ENCODE measurements at places on chromosomes 4 and X.

GRCh38 chr4:56666279-56666678, 14.8 kb downstream of the HOPX start:
- no peak for DNase-seq

DNA sequence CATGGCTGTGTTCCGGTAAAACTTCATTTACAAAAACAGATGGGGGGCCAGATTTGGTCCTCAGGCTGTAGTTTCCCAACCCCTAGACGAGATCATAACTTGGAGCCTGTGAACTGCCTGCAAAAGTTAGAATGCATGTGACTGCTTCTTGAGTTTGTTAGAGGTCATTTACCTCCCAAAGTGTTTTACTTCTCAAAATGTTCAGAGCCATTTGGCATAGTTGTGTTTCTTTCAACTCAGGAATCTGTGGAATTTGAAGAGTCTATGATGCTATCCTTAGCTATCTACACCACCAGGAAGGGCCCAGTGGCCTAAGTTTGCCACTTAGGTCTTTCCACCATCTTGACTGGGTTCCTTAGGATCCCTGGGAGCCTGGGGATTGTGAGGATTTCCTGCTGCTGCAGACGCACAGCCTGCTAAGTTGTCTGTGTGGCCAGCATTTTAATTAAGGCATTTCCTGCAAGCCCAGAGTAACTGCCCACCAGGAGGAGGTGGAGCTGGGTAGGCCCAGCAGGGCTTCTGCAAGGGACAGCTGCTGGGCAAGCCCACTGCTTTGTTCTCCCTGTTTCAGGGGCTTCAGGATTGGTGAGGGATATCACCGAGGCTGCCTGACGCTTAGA, 53.1 kb downstream of the CCNI start:
- DNase-seq, result no peak

DNA sequence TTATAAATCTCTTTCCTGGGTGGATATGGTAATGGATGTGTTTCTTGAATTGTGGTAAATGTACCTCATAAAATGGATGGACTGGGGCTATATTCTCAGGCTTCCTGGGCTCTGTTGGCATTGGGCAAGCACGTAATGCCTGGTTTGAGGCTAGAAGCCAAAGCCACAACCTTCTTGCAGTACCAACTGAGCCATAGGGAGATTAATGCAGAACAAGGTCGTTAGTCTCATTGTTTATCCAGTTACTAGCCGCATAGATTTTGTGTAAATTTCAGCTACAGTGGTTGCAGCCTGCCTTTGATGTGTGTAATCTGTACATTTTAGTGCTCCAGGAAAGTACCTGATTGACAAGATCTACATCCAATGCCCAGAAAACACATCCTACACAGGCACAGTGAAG, 7.2 kb upstream of the LEF1 start:
- DNase-seq, result no peak

DNA sequence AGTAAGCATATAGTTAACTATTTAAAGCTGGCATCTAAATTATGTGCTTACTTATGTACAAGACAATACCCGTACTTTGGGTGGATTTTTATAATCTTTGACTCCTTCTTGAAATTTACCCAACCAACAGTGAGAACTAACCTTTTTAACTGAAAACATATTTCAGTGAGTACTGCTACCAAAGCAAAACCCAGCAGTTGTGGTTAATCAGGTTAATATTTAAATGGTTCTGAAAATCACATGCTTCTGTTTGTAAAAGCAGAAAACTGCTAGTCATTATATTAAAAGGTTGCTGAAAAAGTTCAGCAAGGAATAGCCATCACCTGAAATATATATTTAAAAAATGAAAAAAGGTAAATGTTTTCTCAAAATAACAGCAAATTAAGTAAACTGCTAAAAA, 20.0 kb downstream of the UBE2D3 start:
- no peak for DNase-seq

- DNase-seq, result no peak
Observed at GRCh38 chr4:791898-792625, 33.9 kb downstream of the CPLX1 start.

Data from NCI-H187 treated with DMSO at 0.1 percent for 48 hours (cell line).